ENCODE measurements at places on chromosomes 12 and 14.

DNA sequence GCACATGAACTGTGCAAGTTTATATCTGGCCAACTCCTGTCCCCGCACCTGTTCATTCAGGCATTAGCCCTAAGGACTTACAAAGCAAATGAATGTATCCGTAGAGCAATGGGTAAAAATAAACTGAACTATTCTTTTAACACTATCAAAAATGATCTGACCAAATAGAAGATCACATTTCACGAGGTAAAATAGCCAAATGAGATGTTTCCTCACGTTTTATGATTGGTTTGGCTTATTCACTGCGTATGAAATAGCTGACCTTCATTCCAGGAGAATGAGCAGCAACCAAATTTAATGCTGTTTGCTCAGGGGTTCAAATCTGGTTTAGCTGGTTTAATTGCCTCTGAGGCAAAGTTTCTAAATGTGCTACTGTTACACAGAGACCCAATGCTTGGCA, 216.0 kb upstream of the EEA1 start:
- DNase-seq: no peak

- DNase-seq: no peak
These were observed 53.6 kb downstream of the SPATA7 start for GRCh38 chr14:88439088-88439487.

DNA sequence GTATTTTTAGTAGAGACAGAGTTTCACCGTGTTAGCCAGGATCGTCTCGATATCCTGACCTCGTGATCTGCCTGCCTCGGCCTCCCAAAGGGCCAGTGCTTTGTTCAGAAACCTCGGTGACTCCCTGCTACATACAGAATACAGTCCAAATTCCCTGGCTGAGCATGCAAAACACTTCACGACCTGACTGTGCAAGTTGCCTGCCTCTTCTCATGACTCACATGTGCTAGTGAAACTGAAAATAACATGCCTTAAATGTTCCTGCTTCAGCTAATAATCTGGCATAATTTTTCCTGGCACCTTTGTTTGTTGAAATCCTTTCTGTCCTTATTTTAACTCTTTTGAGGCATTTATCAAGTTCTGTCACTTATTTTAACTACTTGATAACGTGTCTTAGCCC, 8.2 kb downstream of the DMAC2L start:
- DNase-seq: no peak

- no peak for DNase-seq
These were observed 88.5 kb downstream of the ADGRD1 start for GRCh38 chr12:131041968-131042833.

GRCh38 chr12:12811343-12811742, 1.8 kb upstream of the DDX47 start:
- DNase-seq: no peak

DNA sequence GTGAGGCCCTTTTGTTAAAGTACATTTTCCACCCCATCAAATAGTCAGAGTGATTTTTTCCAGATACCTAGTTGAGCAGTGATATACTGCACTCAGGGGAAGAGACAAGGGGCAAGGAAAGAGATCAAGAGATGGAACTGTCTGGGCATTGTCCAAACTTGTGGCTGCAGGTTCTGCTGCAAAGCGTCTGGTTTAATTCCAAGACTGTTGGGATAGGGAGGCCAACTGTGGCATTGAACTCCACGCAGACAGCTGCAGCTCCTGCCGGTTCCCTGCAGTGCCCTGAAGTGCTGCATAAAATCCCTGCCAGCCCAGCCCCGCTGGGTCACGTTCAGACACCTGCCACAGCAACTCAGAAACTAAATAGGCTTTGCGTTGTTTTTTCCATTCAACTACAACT, 30.5 kb downstream of the RPH3A start:
- DNase-seq: no peak

DNA sequence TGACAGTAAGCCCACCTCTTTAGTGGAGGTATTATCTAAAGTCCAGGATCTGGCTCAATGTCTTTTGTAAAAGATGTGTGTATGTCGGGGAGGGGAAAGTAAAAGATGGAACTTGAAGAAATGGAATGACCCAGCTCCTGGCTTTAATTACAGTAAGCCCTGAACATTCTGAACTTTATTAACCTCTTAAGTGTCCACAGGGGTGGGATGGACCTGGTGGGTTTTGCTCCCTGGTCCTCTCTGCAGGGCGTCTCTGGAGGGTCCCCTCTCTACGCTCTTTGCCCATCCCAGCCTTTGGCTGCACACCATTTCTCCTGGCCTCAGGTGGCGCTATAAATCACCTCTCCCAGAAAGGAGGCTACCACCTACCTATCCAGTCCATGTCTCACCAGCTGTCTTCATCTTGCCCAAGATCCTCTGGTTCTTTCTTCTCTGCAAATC, 3.7 kb upstream of the CISTR start:
- DNase-seq: no peak

DNA sequence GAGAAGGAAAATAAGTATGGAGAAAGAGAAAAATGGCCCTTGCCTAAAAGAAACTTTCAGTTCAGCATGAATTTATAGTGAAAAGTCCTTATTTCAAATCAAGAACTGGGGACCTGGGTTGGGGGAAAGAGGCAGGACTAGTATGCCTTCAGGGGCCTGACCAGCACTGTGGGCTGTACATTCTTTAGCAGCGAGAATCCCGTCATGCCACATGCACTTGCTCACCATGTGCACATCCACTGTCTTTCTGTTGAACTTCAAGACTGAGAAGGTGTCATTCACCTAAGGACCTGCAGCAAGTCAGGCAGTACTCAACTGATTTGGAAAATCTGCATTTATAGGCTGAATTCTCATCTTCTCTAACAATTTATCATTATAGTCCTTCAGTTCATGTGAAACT, 50.2 kb downstream of the RAB35 start:
- DNase-seq: no peak

- no peak for DNase-seq
These were observed 61.0 kb downstream of the CPM start for GRCh38 chr12:68871921-68872320.
